GM12864 (cell line): ENCODE measurements at places on chromosomes 16 and 17.

DNA sequence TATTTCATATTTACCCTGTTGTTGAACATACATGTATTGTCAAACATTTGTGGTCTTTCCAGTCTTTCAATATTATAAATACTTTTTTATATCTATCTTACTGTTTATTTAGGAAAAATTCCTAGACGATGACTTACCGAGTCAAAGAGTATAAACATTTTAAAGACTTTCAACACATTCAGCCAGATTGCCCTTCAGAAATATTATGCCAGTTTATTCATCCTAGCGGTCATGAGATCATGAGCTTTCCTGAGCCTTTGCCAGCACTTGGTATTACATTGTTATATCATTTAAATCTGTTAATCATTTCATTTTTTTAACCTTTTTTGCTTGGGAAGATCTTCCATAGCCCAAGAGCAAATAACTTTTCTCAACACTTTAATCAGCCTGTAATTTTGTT is 197.4 kb downstream of the SPECC1 start:
- no peak for DNase-seq

DNA sequence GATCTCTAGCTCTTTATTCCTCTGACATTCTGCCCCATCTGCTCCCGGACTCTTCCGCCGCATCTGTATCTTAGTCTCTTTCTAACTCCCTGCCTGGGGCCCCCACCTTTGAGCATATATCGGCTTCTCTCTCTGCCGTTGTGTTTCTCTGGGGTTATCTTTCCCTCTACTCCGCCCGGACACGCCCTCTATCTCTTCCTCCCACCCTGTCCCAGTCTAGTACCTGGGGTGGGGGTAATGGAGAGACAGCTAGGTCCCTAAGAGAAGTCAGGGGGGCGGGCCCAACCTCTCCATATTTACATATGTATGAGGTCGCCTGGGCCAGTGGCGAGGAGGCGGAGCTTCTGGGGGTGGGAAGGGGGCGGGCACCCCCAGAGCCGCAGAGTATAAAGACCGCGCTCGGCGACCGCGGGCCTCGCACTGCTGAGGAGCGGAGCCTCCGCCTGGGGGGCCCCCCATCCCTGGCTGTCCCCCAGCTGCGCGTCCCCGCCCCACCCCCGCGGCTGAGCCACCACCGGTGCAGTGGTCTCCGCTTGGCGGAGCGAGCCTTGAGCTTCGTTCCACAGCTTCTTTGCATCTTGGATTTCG is at the start of gene ATP1B2:
Gene ATP1B2, plus strand, starts transcription at position 418 of the 588 bp plus-strand sequence. CDS start 593 bp downstream, outside the sequence.
- DNase-seq = no peak

GRCh38 chr16:88453217-88453531 is at the start of gene ZFPM1:
Gene ZFPM1 (plus strand): TSS chr16:88453280. CDS start chr16:88453639, 359 bp downstream.
- DNase-seq = no peak

DNA sequence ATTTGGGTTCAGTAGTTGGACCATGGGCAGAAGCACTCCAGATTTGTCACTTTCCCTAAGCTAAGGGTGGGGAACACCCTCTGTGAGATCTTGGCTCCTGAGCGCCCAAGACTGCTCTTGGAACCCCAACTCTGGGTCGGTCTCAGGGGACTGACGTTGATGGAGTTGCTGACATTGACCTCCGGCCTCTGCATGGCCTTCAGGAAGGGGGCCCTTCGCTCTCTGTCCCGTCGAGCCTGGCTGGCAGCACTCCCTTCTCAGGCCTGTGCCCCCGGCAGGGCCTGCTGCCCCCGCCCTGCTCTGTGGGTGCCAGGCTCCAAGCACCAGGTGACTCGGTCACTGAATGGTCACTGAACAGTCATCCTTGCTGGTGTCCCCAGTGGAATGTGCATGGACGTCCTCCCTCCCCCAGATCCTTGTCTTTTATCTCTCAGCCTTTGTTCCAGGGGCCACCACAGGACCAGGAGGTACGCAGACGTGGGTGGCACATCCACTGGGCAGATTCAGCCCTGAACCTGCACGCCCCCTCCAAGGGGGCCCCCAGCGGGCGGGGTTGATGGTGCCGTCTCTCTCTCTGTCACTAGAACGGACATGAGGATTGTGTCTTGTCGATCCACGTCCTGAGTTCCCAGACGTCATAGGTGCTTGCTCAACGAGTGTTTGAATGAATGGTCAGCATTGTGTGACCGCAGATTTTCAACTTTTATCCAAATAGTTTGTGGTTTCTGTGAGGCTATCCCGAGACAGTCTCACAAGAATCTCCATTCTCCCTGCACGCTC is 314.5 kb downstream of the SEC14L1 start:
- no peak for DNase-seq

DNA sequence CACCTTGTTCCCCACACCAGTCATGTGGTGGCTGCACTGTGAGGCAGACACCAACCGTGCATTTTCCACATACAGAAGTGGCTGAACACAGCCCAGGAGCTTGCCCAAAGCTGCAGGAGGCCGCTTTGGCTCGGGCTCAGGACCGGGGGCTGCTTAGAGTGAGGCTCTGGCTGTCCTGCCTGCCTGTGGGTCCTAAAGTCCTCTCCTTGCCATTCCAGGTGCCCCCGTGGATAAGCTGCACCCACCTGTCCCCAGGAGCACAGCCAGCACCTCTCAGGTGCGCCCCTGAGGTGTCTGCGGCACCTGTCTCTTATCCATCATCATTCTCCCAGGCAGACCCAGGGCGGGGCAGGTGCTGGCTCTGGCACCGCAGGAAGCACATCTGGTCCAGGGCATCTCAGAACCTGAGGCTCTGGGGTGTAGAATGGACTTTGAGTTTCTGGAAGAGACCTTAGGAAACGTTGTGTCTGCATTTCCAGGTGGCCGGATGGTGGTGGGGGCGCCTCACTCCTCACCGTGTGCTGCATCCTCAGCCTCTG is 180.5 kb upstream of the ZNF469 start:
- DNase-seq = no peak

- DNase-seq = no peak
Observed at GRCh38 chr17:50582741-50583140, 22.2 kb downstream of the CACNA1G start.

- DNase-seq = no peak
Observed at GRCh38 chr17:46794318-46794717, 24.2 kb downstream of the WNT3 start.

- DNase-seq = no peak
Observed at GRCh38 chr17:79215631-79216030, 141.0 kb downstream of the ENGASE start.

GRCh38 chr17:81794509-81794908 is 9.4 kb upstream of the GCGR start:
- DNase-seq = no peak

GRCh38 chr16:85412911-85413520 is 200.1 kb upstream of the GSE1 start:
- no peak for DNase-seq

GRCh38 chr16:80150978-80151721 is 389.6 kb upstream of the DYNLRB2 start:
- no peak for DNase-seq

DNA sequence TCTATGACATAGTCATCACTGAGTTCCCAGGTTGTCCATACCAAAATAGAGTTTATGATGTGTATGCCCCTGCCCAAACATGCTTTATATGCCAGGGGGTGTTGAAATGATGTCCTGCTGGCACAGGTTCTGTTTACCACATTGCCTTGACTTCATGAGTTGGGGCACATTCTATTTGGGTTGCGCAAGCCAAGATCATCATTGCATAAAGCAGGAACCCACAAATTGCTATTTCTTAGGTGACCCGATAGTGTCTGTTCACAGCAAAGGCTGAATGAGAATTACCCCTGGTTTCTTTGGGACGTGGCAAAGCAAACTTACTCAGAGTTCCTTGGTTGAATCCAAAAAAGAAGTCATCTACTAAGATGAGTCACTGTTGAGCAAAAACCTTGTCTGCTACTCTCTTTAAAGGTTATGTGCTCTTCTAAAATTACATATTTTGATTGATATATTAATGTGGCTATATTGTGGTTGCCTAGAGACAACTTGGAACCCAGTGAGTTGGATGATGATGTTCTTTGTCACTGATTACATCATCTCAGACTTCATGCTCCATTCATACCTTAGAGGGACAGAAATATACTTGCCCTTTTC is 912.6 kb upstream of the SOX9 start:
- DNase-seq = no peak

DNA sequence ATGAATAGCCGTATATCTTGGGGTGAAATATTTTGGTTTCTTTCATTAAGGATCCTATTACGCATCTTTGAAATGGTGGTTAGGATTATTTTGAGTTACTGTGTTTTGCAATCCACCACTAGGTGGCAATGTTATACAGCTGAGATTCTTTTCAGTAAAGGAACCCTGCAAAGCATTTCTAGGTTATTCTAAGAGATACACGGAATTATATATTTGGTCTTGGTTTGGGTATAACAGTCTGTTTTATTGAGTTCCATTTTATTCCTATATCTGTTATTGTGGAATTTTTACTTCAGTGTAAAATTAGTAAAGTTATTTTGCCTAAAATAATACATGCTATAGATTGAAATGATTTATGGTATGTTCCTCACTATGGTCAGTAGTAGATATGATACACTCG is 62.9 kb upstream of the CPHXL start:
- DNase-seq = peak; percentile 16

- no peak for DNase-seq
Observed at GRCh38 chr17:82457073-82457928, 1.2 kb upstream of the NARF start.

- no peak for DNase-seq
Observed at GRCh38 chr17:15412606-15413005, 54.8 kb downstream of the CDRT4 start.

DNA sequence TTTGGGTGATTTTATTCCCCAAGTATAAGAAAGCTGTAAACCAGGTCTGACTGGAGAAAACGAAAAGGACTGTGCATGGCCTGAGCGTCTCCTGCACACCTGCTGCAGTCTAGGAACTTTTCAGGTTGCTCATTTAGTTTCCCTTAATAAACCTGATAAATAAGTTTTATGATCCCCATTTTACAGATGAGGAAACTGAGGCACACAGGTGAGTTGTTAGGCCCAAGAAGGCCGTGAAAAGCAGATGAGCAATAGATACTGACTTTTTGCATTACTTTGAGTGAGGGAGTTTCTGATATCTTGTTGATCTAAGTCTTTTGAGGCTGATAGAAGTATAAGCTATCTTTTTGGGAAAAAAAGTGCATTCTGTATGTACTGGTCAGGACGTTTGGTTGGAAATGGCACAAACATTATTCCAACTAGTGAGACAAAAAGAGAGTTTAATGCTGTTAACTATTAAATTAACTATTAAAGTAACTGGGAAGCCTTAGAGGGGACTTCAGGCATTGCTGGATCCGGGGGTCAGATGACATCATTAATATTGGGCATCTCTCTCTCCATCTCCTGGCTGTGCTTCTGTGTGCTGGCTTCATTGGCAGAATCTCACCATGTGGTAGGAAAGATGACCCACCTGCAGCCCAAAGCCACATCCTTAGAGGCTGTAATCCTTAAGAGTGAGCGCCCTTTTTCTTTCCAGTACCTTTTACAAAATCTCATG is 163.4 kb downstream of the CMIP start:
- DNase-seq = no peak

DNA sequence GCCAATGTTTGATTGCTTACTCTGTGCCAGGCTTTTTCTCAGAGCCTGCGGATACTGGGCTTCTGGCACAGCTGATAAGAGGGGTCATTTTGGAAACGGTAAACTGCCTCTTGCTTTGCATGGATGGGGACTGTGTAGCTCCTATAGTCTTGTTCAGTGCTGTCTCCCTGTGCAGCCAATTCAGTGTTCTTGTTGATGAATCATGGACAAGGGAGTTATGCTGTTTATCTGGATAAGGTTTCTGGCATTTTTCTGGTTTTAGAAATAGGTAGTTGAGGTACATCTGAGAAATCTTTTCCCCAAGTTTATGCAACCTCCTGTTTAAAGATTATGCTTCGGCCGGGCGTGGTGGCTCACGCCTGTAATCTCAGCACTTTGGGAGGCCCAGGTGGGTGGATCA is 16.7 kb upstream of the TANGO6 start:
- no peak for DNase-seq

DNA sequence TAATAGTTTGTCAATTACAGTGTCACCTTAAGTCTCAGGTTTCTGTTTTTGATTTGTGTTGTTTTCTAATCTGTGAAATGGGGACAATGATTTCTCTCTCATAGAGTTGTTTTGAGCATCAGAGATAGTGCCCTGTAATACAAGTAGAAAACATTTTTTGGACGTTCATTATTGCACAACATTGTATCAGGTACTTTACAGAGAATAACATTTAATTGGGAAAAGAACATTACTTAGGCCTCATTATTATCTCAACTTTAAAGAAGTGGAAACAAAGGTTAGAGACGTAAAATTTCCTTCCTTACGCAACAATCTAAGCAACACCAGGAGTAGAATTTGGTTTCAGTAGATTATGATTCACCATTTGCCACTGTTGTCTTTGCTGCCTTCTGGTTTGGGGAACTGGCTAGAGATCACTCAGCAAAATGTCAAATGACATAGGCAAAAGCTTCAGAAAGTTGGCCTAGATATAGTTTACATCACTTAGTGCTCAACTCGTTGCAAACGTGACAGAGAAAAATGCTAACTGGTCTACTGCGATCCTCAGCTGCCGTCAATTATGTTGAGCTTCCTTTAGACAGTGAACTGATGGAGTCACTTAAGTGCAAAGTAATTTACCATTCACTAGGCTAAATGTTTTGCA is 1026.8 kb downstream of the CDH11 start:
- DNase-seq = no peak

DNA sequence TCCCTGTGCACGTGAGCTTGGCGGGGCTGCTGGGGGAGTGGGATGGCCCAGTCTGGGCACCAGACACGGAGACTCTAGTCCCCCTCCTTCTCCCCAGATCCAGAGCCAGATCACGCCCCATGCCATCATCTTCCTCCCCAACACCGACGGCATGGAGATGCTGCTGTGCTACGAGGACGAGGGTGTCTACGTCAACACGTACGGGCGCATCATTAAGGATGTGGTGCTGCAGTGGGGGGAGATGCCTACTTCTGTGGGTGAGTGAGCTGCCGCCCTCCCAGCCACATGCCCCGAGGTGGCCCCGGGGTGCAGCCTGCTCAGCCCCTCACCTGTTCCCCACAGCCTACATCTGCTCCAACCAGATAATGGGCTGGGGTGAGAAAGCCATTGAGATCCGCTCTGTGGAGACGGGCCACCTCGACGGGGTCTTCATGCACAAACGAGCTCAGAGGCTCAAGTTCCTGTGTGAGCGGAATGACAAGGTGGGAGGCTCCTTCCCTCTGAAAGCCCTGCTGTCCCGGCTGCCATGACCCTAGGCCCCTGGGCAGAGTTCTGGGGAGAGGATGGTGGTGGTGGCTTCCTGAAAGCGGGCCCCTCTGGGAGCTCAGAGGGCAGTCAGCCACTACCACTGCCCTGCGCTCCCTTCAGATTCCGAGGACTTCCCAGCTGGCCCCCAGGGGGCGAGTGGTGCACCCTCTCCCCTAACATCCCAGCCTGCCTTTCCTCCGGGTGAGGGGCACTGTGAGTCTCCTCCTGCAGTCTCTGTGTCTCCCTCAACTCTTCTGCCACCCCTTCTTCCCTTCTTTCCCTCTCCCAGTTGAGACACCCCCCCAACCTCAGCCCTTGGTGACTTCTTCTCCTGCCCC is 2.8 kb upstream of the C17orf107 start:
- no peak for DNase-seq
